ENCODE measurements at places on chromosomes 16 and 17.
A peak's percentile ranks its signal among the peaks of the same experiment; 100 is the strongest.

DNA sequence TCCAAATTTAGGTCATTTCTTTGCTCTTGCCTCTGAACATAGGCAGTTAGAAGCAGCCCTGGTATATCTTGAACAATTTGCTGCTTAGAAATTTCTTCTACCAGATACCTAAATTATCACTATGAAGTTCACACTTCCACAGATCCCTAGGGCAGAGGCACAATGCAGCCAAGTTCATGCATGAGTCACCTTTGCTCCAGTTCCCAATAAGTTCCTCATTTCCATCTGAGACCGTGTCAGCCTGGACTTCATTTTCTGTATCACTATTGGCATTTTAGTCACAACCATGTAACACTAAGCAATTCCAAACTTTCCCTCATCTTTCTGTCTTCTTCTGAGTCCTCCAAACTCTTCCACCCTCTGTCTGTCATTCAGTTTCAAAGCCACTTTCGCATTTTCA lies 45.0 kb downstream of the KCNJ16 start:
- no peak for DNase-seq

DNA sequence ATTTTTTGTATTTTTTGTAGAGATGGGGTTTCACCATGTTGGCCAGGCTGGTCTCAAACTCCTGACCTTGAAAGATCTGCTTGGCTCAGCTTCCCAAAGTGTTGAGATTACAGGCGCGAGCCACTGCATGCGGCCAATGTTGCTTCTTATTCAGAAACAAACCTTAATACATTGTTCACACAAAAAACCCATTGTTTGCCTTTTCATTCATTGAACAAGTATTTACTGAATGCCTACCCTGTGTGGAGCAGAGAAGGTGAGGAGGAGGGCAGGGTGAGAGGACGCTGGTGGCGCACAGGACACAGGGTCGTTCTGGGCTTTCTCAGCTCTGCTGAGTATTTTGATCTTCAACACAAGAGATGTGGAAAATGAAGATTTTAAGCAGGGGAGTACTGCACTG lies 8.0 kb upstream of the KRT23 start:
- no peak for DNase-seq

DNA sequence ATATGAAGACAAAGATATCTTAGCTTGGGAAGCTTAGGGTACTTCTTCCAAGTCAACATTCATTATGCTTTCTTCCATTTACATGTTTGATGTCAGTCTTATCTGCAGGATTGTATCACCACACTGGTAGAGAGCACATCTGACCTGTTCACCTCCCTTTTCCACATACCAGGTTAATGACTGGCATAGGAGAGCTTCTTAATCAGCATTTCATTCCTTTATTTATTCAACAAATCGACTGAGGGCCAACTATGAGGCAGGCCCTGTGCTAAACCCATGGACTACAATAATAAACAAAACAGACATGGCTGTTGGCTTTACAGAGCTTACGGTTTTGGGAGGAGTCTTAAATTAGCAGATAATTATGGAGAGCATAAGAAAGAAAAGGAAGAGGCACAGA lies 378.1 kb upstream of the CDH11 start:
- no peak for DNase-seq

DNA sequence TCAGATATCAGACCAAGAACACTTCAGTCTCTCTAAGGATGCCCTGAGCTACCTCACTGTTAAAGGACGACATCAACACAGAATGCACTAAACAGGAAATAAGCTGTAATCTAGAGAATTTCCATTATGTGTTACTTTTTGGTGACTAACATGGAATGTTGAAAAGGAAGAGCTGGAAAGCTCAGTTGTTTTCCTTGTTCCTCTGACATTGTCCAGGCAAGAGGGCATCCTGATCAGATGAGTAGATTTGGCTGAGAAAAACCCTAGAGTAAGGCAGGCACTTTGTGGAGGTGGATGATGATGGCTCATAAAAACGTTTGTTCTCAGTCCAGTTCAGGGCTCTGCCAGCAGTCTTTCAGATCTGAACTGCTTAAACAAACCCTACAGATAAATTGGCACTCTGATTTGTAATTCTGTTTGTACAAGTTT lies 34.0 kb downstream of the DGKE start:
- DNase-seq: no peak

DNA sequence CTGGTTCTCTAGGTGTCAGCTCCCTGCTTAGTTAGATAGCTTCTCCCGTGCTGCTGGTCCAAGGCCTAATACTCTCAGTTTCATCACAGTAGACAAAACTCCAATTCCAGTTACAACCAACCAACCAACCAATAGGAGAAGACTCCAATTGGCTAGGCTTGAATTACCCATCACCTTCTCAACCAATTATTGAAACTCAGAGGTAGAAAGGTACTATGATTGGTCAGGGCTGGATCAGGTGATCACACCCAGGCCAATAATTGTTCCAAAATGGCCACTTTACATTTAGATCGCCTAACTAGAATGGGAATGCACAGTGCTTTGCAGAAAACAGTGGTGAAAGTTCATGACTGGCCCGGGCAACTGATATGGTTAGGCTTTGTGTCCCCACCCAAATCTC lies 49.5 kb upstream of the CRHR1 start:
- no peak for DNase-seq

DNA sequence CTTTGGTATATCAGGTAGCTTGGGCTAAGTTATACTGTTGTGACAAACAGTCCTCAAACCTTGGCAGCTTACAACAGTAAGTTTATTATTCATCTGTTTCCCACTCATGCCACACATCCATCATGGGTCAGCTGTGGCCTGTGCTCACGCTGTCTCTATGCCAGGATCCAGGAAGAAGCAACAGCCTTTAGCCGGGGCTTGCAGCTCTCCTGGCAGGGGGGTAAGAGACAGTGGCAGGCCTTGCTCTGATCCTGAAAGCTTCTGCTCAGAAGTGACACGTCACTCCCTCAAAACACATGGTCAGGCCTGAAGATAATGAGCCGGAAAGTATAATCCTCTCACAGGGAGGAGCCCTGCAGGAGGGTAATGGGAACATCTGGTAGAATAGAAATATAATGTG lies 377.6 kb downstream of the CPPED1 start:
- DNase-seq: peak; percentile 7

DNA sequence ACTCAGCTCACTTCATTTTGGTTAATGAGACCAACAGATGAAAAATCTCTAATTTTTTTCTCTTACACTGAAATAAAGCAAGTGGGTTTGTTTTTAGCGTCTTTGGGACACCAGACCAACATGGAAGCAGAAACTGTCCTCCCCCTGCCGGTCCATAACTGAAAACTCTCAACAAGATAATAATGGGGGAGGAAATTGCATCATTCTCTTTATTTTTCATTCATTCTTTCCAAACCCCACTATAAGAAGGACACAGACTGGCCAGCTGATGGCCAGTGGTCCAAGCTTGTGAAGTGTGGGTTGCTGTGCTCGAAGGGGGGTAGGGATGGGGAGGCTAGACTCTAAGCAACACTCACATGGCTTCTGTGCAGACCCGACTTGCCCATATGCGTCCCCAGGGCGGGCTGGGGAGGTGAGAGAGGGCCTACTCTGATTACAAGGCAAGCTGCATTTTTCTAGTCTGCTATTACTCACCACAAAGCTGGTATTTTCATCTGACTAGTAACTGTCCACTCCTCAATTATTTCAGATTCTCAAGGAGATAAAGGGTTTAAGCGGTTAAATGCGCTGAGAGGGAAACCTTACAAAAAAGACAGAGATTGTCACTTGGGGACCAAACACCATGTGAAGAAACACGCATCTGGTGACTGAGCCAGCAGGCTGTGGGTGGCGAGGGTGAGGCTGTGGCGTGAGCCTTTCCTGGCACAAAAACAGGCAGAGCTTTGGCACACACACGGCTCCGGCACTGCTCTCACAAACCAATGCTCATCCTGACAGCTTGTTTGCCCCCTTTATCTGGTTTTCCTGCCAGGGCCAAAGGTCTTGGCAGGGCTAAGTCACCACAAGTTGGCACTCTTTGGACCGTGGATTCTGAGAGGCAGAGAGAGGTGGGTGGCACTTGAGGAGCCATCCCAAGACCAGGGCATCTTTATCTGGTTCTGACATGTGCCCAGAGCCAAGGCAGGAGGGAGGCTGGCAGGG lies 38.2 kb downstream of the MARF1 start:
- DNase-seq: no peak

DNA sequence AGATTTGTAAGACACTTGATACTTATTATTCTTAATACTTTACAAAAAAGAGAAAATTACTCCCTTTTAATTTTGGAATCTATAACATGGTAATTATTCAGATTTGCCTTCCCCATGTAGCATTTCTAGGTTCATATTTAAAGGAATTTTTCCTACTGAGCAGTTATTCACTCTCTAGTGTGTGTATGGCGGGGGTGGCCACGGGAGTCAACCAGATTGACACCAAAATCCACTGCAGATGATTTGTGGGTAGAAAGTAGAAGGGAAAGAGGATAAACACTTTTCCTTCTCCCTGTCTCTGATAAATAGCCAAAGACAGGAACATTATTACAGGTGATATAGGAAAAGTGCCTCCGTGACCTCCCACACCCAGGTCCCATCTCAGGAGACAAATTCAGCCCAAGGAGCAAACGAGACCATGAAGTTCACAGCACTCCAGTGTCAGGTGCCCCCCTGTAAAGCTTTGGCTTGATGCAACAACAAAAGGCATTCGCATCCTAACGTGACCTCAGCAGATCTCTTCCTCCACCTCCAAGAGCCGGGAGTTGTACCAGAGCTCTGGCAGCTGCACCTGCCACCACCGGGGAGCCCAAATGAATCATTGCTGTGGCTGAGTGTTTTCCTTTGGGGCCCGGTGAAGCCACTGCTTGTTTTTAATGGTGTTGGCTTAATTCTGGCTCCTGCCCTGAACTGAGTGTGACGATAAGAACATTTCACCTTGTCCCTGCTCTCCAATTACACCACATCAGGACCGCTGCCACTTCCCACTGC lies 92.7 kb upstream of the NOL11 start:
- peak; percentile 39 for DNase-seq

GRCh38 chr16:48129926-48130325 lies 25.9 kb downstream of the ABCC12 start:
- no peak for DNase-seq

DNA sequence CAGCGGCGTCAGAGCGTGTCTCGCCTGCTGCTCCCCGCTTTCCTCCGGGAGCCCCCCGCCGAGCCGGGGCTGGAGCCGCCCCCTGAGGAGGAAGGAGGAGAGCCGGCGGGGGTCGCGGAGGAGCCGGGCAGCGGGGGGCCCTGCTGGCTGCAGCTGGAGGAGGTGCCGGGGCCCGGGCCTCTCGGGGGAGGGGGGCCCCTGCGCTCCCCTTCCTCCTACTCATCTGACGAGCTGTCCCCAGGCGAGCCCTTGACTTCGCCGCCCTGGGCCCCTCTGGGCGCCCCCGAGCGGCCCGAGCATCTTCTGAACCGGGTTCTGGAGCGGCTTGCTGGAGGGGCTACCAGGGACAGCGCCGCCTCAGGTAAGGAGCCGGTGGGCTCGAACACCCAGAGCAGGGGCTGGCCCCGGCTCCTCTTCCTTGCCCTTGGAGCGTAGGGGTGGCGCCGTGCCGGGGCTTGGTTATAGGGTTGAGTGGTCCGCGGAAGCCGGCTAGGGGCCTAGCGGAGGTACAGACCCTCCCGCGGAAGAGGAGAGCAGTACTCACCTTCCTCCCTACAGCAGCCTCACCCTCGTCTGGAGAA lies 841 bp downstream of the RAPGEFL1 start:
- DNase-seq: no peak

GRCh38 chr16:10918294-10919002 lies 23.8 kb downstream of the DEXI start:
- peak; percentile 21 for DNase-seq

DNA sequence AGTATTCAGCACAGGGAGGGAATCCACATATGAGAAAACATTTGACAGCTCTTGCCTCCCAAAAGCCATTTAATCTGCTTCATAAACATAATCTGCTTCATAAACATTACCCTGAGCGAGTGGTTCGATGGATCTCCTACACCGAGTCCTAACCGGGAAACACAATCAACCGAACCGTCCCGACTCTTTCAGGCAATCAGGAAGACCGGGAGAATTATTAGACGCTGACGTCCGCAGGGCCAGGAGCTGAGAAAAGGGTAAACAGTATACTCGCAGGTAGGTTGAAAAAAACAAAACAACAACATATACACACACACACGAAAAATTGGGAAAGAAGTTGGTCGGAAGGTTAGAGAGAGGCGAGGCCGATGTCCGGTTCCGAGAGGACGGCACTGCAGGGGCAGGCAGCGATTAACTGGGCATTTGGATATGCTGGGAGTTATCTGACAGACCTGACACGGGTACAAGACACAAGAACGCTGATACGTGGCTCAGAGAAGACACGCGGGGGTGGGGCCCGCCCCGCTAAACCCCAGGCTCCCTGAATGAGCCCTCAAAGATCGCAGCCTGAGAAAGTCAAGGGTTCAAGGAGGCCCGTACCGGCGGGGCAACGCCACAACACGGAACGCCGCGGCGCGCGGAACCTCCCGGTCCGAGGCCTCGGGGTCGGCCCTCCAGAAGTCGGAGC lies 585 bp downstream of the AP1G1 start:
- no peak for DNase-seq

GRCh38 chr17:20009052-20009301 lies 182 bp upstream of the SPECC1 start:
- no peak for DNase-seq

DNA sequence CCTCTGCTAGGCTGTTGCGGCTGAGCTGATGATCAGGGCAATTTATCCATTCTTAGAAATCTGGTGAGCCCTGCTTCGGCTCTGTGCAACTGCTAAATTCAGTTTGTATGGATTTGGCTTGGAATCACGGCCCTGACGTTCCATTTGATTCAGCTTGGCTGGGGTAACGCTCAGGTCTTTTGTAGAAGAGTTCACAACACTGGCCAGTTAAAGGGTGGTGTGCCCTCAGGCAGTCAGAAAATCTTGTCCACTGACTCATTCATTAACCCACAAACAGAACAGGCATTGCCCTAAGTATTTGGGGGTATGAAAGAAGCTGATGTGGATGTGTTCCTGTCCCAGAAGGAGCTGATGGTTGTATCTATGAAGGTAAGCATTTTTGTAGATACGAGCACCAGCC lies 53.9 kb downstream of the GNAO1 start:
- no peak for DNase-seq

GRCh38 chr17:40111221-40112128 lies 10.3 kb upstream of the MSL1 start:
- DNase-seq: peak; percentile 73

DNA sequence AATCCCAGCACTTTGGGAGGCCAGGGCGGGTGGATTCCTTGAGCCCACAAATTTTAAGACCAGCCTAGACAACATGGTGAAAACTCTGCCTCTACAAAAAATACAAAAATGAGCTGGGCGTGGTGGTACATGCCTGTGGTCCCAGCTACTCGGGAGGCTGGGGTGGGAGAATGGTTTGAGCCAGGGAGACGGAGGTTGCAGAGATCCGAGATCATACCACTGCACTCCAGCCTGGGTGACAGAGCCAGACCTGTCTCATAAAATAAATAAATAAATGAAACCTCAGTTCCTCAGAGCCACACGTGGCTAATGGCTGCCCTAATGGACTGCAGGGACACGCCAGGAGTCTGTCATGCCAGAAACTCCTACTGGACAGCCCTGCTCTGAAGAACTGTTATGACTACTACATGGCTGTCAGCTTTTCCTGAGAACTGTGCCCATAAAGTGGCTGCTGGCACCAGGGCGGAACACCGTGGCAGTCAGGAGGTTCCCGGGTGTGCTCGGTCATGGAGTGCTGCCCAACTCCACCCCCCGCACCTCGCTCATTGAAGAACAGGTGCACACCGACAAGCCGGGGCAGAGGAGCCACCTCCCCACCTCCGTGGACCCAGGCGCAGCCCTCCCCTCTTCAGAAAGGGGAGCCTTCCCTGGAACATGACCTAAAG lies 4.3 kb downstream of the TMEM11 start:
- no peak for DNase-seq

Measured in NCI-H2081 treated with DMSO at 0.1 percent for 48 hours (cell line).